ENCODE measurements at places on chromosomes 7 and 10.

- no peak for DNase-seq
These were observed 119.0 kb upstream of the RHOBTB1 start for GRCh38 chr10:61063034-61063433.

- no peak for DNase-seq
These were observed 91.0 kb downstream of the ALOX5 start for GRCh38 chr10:45464958-45465567.

- DNase-seq: no peak
These were observed 171.6 kb upstream of the MKI67 start for GRCh38 chr10:128297709-128298378.

GRCh38 chr10:72058989-72059842, 29.1 kb downstream of the SPOCK2 start:
- no peak for DNase-seq

DNA sequence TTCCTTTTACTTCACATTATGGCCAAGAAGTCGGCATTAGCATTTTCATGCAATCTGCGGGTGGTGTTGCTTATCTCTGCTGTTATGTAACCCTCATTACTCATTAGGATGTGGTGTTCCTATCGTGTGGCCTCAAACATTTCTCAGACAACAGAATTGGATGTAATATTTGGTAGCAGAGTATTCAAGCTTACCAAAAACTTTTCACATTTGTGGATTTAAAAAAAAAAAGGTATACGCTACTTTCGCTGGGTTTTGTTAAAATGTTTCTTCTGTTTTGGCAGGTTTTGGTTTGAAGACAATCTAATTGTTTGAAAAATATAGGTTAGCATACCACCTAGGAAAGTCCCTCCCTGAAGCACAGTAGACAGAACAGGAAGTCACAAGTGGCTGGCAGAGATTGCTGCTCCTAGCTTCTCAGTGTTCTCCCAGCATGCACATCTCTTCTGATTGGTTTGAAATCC, 128.8 kb downstream of the GATA3 start:
- peak; percentile 28 for DNase-seq

GRCh38 chr10:133381036-133381435, 2.0 kb downstream of the PAOX start:
- no peak for DNase-seq

DNA sequence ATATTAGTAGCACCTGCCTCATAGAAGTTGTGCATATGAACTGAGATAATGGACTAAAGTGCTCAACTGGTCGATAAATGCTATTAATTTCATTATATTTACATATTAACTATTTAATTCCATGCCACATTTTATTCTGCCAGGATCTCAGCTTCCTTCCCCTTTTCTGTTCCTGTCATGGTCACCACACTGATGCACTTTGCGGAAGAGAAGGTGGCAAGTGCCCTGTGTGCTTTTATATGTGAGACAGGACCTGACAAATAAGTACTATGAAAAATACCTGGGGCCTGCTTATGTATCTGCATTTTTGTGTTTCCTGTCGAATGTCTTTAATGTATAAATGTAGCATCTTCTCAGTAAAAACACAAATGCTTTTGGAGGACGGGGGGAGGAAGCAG, 12.2 kb downstream of the ATP6V0E2 start:
- DNase-seq: no peak

DNA sequence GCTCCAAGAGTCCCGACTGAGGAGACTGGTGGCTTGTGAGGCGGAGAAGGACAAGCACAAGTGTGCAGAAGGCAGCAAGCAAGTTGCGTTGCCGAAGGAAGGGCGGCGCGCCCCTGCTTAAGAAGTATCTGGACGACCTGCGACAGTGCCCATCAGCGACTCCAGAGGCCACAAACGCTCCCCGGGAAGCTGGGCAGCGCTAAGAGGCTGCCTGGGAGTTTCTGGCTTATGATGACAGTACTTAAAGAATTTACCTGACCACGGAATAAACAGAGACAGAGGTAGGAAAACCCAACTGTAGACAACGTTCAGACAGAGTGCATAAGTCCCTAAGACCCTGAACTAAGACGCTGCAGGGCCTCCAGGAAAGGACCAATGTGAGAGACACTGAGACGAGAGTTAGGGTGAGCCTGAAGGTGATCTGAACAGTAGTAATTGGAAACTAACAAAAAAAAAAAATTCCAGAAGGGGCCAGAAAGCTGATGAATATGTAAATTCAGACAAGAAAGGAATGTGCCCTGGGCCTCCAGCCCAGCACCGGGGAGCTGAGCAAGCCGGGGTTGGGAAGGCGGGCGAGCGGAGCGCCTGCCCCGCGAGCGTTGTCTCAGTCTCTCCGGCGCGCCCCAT, 1.0 kb downstream of the OSBPL3 start:
- DNase-seq: no peak
